ENCODE measurements at places on chromosomes 12 and 14.

- no peak for DNase-seq
Observed at GRCh38 chr12:121575952-121576625, 4.7 kb downstream of the KDM2B start.

DNA sequence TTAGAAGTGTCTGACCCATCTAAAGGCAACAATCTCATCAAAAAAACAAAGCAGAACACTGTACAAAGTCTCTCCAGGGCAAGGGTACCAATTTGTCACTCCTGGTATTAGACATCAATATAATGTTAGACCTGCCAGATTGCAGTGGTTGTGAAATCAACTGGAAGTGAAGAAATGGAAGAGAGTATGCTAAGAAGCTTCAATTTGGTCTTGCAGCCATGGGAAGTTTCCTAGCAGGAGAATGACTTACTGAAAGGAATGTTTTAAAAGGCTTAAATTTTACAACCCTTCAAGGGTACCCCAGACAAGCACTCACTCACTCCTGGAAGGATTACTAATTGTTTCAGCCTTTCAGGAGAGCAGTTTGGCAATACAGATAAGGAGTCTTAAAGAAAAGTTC, 18.9 kb downstream of the LLPH start:
- no peak for DNase-seq

- no peak for DNase-seq
Observed at GRCh38 chr12:117213295-117213808, 23.1 kb upstream of the FBXO21 start.

DNA sequence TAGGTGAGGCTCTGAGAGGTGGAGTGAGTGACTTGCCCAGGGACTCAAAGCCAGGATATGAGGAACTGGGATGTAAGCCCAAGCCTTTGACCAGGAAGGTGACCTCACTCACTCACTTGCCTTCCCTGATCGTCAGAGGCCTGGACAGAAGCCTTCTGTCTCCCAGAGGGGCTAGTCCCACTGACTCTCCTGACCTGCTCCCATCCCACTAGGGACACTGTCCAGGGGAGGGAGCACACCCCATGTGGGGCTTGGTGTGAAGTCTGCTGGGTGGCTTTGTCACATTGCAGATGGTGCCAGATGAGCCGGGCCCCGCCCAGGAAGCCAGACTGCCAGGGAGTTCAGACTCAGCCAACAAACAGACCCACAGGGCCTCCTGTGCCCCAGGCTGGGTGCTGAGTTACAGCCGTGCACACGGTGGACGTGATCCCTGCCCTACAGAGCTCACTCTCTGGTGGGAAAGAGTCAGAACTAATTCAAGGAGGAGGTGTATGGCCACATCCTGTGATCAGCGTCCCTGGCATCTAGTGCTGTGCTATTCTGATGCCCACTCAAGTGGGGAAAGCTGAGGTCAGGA, 28.3 kb downstream of the MMAB start:
- DNase-seq, result no peak

- no peak for DNase-seq
Observed at GRCh38 chr12:119819322-119819721, 57.8 kb downstream of the CIT start.

- DNase-seq, result peak; percentile 80
Observed at GRCh38 chr12:63917864-63918799, 73.6 kb downstream of the SRGAP1 start.

DNA sequence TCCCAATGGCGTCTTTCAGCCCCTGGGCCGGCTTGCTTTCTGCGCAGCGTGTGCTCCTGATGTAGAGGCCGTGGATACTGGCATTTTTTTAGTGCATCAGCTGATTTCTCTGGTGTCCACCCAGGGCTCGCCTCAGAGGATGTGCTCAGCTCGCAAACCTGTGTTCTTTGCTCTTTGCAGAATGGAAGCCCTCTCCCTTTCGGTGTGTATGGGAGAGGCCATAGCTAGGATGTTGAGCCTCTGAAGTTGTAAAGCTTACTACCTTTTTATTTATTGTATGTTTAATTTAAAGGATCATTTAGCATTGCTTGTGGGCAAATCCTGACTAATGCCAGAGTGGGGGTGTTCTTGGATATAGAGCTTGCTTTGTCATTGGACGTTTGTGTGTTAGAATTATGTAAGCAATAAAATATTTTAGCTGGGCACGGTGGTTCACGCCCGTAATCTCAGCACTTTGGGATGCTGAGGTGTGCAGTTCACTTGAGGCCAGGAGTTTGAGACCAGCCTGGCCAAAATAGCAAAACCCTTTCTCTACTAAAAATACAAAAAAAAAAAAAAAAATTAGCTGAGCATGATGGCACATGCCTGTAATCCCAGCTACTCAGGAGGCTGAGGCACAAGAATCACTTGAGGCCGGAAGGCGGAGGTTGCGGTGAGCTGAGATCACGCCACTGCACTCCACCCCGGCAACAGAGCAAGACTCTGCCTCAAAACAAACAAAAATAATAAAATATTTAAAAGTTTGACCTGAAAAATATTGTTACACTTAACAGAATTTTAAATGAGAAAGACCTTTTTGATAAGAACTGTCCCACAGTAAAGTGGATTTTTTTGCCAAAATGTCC, 52.6 kb upstream of the MMP17 start:
- DNase-seq, result no peak

Measured in A549 (cell line).